ENCODE measurements at places on chromosomes 6 and 20.

- H3K36me3 ChIP-seq, result no peaks in the 10 kb centered on the region
- DNase-seq, result no peak
- H3K27ac ChIP-seq, result no peak overlapping the region
- H3K4me1 ChIP-seq, result peaks cover 53% of the 10 kb centered on the region
- no peak overlapping the region for H3K4me3 ChIP-seq
Observed at GRCh38 chr6:31585491-31585890, 586 bp upstream of the LST1 start.

DNA sequence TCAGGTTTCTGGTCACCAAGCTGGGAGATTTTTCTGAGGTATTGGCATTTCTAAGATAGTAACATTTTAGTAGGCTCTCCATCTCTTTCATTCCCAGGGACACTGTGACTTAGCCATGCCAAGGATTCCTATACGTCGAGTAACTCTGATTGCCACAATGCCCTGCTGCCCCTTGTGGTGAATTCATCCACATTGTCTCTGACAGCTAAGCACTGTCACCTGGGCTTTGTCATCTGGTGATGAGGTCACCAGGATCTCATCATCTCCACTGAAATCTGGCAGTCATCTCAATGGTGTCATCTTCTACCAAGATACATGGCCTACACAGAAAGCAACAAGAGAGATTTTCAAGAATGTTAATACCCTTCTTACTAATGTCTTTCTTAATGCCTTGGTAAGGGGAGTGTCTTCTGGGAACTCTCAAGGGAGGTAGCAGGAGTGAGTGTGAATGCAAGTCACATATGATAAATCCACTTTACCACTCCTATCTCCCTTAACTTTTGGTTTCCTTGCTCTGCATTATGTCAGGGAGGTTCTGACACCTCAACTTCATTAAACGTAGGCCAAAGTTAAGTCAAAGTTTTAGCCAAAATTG is 246.7 kb downstream of the CD109 start:
- no peaks in the 10 kb centered on the region for H3K36me3 ChIP-seq
- no peak overlapping the region for H3K27ac ChIP-seq
- H3K27me3 ChIP-seq, result peaks cover 2% of the 10 kb centered on the region
- no peaks in the 10 kb centered on the region for H3K4me1 ChIP-seq
- DNase-seq, result no peak

DNA sequence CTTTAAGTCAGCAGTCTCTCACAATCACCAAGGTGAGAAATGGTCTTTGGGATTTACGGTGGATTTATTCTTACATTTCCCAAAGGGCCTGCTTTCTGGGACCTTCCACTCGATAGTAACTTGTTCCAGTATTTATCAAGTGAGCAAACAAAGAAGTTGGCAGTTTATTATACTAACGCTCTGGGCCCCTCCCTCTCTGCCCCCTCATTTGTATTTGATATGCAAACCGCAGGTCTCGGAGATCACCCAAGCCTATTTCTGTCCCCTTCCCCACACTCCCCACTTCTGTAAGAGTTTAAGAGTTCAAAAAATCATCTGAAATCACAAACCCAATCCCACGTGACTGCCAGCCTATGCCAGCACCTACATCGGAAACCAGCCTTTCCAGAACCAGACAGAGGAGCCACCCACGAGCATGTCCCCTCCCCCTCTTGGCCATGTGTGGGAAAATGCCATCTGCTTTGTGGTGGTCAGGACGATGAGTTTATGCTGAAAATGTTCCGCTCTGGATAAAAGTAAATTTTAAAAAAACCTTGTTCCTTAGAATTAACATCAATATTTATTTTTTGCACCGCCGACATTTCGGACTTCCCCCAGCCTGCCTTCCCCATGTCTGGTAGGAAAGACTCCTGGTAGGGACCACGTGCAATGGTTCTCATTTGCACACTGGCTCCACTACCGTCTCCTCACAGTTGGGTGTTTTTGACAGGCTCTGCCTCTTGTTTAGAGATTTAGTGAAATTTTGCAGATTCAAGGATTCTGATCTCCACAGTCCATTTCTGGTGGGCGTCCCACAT is 281.0 kb downstream of the TFAP2C start:
- H3K4me3 ChIP-seq, result no peak overlapping the region
- H3K27me3 ChIP-seq, result peaks cover 30% of the 10 kb centered on the region
- H3K4me1 ChIP-seq, result peaks cover 7% of the 10 kb centered on the region
- H3K36me3 ChIP-seq, result no peaks in the 10 kb centered on the region
- H3K27ac ChIP-seq, result no peak overlapping the region

GRCh38 chr6:148779142-148779562 is 32.3 kb downstream of the UST start:
- H3K4me3 ChIP-seq, result no peak overlapping the region
- peak overlapping the region; percentile 49 for H3K27ac ChIP-seq
- peaks cover 36% of the 10 kb centered on the region for H3K4me1 ChIP-seq
- H3K36me3 ChIP-seq, result peaks cover 26% of the 10 kb centered on the region
- DNase-seq, result no peak
- no peaks in the 10 kb centered on the region for H3K27me3 ChIP-seq

GRCh38 chr6:116111552-116112528 is 11.2 kb downstream of the NT5DC1 start:
- H3K4me3 ChIP-seq, result no peak overlapping the region
- no peak overlapping the region for H3K27ac ChIP-seq
- peak; percentile 34 for DNase-seq

DNA sequence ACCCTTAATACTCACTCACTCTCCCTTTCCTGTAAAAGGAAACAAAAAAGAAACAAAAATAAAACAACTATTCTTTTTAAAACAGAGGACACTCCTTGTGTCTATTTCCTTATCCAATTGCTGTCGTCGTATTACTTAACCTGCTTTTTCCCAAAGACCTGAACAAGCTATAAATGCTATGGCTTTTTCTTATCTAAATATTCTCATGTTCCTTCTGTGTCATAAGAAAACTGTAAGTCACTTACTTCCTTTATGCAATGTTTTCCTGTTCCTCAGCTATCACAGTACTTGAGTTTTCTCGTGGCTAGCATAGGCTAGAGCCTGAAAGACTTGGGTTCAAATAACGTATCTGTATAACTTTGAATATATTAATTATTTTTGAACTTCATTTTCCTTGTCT is 99.2 kb downstream of the IRAK1BP1 start:
- peak overlapping the region; percentile 87 for H3K27ac ChIP-seq
- peaks cover 5% of the 10 kb centered on the region for H3K4me1 ChIP-seq
- peaks cover 75% of the 10 kb centered on the region for H3K36me3 ChIP-seq
- no peaks in the 10 kb centered on the region for H3K27me3 ChIP-seq
- DNase-seq, result no peak

DNA sequence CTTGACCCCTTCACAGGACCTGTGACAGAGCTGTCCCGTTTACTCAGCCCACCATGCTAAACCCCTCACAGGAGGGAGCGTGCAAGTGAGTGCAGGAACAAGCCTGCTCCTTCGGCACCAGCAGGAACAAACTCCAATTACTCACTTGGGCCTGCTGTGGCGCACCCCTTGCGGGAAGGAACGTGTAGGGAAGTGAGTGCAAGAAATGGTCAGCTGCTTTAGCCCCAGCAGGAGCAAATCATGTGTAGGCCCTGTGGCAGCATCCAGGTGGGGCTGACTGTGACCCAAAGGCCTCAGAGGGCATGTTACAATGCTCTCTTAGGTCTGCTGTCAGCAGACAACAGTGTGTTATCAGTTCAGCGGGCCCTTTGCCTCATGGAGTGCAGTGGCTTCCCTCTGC is 574.4 kb downstream of the PRKN start:
- H3K27ac ChIP-seq, result no peak overlapping the region
- DNase-seq, result no peak
- H3K4me1 ChIP-seq, result no peaks in the 10 kb centered on the region
- no peaks in the 10 kb centered on the region for H3K36me3 ChIP-seq
- H3K27me3 ChIP-seq, result peaks cover 3% of the 10 kb centered on the region
- H3K4me3 ChIP-seq, result no peak overlapping the region

DNA sequence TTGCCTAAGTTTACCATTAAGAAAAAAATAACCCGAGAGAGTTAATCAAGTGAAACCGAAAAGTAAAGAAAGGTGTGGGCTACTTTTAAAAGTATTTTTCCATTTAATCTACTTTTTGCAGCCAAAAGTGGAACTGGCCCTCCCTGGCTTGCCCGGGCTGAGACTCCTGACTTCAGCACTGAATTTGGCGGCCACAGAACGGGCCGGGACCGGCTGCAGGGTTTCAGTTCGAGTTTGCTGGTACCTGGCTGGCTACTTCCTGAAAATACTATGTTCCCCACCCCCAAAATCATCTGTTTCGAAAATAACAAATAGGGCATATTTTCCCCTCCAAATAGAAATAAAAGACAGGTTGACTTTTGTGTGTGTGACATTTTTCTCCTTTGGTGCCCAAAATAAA is 173.4 kb upstream of the EXOC2 start:
- H3K27ac ChIP-seq, result no peak overlapping the region
- DNase-seq, result no peak

- H3K36me3 ChIP-seq, result no peaks in the 10 kb centered on the region
- peaks cover 22% of the 10 kb centered on the region for H3K4me1 ChIP-seq
- peaks cover 10% of the 10 kb centered on the region for H3K27me3 ChIP-seq
- H3K27ac ChIP-seq, result no peak overlapping the region
- H3K4me3 ChIP-seq, result no peak overlapping the region
Observed at GRCh38 chr6:106154326-106154725, 68.2 kb downstream of the PRDM1 start.

DNA sequence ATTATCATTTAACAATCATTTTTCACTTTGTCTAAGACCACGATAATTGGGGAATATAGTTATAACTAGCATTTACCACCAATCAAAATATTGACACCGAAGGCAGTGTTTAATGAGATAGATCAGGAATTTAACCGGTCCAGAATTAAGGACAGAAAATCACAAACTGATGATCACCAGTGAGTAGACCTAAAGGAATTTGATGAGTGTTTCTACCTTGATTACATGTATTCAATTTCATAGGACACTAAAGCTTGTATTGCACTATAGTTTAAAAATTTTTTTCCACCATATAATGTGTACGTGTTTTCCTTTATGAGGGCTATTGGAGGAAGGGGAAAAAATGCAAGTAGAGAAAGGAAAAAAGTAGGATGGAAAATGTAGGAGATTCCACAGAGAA is 22.6 kb upstream of the ARHGAP18 start:
- no peak overlapping the region for H3K27ac ChIP-seq
- no peak for DNase-seq
- H3K27me3 ChIP-seq, result no peaks in the 10 kb centered on the region

DNA sequence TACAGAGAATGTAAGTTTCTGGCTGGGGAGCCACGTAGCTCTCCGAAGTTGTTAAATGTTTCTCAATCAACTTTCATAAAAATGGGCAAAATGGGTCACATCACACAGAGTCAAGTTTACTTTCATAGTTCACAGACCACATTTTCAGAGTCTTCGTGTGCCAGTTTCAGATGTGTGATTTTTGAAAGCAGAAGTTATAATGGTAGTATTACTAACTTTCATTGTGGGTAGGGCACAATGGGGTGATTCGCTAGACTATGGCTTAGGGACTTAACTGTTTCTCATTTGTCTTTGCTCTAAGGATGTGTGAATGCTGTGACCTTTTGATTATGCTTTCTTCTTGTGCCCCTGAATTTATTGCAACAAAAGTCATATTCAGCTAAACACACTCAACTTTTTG is 109.0 kb upstream of the SUPT3H start:
- H3K4me1 ChIP-seq, result peaks cover 30% of the 10 kb centered on the region
- peaks cover 5% of the 10 kb centered on the region for H3K27me3 ChIP-seq
- DNase-seq, result no peak
- no peak overlapping the region for H3K4me3 ChIP-seq

DNA sequence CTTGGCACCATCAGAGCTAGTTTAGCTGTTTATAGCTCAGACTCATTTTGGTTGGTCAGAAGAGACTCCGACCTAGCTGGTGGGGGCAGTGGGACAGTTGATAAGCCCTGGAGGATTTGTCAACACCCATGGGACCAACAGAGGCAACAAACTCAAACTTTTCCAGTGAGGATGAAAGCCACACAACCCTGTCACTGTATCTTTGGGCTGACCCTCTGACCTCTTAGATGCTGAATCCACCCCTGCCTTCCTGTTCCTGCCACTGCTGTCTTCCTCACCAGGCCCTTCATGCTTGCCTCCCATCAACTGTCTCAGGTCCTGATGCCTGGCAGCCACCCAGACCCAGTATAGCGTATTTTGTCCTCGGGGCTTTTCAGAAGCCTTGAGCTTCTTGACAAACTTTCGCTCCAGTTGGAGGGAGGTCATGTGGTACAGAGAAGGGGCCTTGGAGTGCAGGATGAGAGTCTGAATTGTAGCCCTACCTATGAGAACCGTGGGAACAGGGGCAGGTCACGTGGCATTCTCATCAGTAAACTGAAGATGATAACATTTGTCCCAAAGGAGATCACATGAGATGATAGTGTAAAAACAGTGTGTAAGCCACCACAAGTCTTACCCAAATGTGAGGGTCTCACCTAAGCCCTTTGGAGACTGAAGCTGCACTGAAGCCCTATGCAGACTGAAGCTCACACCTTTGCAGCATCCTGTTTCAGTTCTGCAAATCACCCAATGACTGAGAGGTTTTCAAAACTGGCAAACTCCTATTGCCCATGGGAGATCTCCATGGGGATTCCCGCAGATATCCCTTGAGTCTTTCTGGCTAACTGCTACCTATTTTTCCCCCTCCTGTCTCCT is 72.0 kb upstream of the F13A1 start:
- DNase-seq, result no peak
- peaks cover 29% of the 10 kb centered on the region for H3K27me3 ChIP-seq
- H3K36me3 ChIP-seq, result no peaks in the 10 kb centered on the region

DNA sequence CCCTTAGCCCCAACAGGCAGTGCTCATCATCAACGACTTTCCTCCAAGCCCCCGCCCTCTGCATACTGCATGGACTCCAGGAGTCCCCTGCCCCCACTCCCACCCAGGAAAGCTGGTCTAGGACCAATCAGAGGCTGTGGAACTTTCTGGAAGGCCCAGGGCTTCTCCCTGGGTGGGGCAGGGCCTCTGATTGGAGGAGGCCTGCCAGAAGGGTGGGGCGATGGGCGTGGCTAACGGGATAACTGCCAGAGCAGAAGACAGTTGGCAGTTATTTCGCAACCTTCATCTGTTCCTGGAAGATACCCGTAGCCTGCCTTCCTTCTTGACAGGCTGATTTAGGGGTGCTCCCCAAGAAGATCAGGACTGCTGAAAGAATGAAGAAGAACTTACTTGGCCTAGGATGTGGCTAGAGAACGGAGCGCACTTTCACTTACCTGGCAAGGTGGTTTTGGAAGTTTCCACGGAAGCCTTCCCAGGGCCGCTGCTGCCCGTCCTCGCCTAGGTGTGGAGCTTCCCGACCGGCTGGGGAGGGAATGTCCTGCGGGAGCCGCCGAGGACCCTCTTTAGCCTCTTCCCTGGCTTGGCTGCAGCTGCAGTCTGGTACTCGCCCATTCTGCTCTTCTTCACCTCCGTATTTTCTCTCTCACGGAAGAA is 209.0 kb downstream of the LRFN2 start:
- no peaks in the 10 kb centered on the region for H3K4me1 ChIP-seq
- no peak overlapping the region for H3K27ac ChIP-seq
- no peak for DNase-seq
- no peak overlapping the region for H3K4me3 ChIP-seq

- H3K27me3 ChIP-seq, result no peaks in the 10 kb centered on the region
- no peak for DNase-seq
- no peaks in the 10 kb centered on the region for H3K4me1 ChIP-seq
- no peaks in the 10 kb centered on the region for H3K36me3 ChIP-seq
- no peak overlapping the region for H3K4me3 ChIP-seq
Observed at GRCh38 chr20:30168800-30169138, 1088.7 kb upstream of the DEFB115 start.

GRCh38 chr6:69232911-69233448 is 563.8 kb downstream of the LMBRD1 start:
- peak; percentile 94 for DNase-seq
- peaks cover 24% of the 10 kb centered on the region for H3K27me3 ChIP-seq
- H3K4me1 ChIP-seq, result no peaks in the 10 kb centered on the region
- H3K36me3 ChIP-seq, result no peaks in the 10 kb centered on the region
- no peak overlapping the region for H3K4me3 ChIP-seq

Measured in nephron progenitor cell (in vitro differentiated cells).